ENCODE measurements at places on chromosomes 4 and X.

DNA sequence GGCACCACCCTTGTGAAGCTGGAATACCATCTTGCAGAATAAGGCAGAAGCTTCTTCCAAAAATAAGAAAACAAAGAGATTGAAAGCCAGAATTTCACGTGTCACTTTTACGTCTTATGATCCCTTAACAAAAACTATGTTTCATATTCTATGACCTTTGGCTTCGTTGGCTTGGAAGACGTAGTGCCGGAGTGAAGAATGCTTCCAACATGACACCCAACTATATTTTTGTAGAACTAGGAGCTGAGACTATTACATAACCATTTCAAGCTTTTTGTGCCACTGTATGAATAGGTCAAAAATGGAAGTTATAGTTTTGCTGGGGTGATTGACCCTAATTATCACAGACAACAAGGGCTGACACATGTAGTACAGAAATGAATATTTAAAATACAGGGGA, 996.2 kb downstream of the ADGRL3 start:
- no peak for DNase-seq

DNA sequence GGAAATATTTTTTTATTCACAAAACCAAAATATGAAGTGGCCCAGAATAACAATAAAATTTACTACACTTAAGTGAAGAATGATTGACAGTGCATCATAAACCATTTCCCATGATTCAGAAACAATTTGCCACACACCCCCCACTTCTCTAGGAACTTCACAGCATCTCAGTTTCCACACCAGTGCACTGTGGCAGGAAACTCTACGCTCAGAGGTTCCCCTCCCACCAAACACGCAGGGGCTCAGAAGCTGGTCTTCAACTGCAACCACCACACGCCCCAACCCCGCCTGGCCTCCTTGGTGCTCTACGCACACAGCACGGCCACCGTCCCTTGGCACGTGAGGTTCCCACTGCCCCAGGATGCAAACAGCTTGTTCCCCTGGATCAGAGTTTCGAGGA, 63.7 kb downstream of the ZFYVE28 start:
- DNase-seq, result no peak

DNA sequence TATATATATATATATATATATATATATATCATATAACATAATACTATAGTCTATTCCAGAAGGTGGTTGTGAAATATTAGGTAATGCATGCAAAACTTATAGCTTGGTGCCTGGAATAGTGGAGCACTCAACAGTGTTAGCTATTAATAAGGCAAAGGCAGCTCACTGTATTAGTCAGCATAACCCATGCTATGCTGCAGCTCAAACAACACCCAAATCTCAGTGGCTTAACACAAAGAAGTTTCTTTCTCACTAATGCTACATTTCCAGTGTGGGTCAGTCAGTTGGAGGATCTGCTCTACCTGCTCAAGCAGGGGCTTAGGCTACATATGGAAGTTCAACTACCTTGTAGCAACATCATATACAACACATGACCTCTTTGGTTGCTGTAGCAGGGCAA, 5.2 kb upstream of the RPGR start:
- DNase-seq, result no peak

GRCh38 chr4:57102050-57102624, 8.0 kb downstream of the IGFBP7 start:
- no peak for DNase-seq

DNA sequence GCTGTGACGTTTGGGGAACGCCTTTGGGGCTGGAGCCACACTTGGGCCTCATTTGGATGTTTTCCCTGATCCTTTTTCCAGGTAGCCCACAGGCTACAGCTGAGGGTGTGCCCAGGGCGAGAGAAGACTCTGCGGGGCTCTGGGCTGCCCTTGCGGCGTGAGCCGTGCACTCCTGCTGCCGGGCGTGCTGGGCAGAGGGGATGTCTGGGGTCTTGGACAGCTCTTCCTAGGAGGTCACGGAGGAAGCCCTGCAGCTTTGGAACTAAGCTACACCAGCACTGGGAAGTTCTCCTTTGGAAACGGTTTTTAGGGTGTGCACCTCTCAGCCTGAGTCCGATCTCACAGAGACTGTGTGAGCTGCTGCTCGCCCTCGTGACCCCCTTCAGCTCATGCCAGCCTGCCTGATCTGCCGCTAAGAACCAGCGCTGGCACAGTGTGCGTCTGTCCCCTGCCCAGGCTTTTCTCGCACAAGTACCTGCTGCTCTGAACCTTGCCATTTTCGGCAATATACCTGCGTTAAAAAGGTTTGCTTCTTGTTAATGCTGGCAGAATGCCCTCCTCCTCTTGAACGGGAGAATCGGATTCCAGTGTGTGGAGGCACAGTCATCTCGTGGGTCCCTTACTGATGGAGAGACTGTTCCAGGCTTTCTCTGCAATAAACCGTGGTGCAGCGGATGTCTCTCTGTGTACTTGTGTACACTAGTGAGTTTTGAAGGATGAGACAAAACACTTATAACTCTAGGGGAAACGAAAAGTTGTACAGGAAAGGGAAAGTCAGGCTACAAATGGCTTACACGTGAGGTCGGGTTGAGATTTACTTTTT, 14.3 kb downstream of the MSANTD1 start:
- no peak for DNase-seq
